Caudate nucleus (tissue), 63 donors: ENCODE measurements at places on chromosomes 1 and 21.

GRCh38 chr1:107659961-107660360, 305.0 kb downstream of the VAV3 start:
- no peak for DNase-seq

DNA sequence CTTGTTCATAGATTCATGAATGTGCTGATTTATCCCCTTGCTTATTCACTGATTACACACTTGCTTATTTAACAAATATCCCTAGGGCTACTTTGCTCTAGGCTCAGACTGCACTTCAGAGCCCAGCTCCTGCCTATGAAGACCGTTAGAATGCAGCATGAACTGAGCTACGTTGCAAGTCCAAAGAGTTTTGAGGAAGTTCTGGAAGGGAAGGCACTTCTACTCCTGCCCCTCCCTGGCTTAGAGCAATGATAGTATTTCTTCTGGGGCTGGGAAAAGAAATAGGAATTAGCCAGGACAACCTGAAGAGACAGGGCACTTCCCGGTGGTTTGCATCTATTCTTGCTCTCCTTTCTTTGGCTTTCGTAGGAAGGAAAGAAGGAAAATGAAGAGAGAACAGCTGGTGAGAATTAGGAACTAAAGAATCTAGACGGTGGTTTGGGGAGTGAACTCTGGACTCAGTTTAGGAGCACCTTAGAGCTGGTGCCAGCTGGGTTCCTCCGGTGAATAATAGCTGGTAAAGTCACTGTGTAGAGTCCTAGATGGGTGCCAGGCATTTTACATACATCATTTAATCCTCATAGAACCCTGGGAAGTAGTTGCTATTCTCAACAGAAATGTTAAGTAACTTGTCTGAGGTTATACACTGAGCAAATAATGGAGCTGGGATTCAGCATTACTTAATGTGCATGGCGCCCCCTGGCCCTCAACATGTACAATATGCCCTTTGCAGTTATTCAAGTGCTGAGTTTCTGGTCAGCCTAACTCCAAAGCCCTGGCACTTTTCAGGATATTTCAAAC, 65.9 kb downstream of the NDUFS5 start:
- DNase-seq = peak; percentile 20

DNA sequence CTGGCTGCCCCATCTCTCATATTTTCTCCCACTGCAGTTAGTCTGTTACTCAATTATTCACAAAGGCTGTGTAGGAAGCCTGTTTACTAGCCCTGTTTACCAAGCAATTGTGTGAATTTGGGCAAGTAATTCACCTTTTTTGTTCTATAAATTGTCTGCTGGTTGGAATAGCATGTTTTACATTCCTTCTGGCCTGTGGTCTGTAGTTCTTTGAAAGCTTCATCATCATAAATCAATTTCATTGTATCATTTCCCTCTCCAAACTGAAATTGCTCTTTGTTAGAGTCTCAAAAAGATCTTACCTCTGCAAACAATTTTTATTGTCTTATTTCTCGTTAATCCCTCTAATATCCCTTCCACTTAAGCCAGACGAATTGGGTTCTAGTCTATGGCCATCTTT, 1059.5 kb upstream of the ADGRL4 start:
- DNase-seq = no peak

- no peak for DNase-seq
These were observed 42.3 kb downstream of the DUSP10 start for GRCh38 chr1:221699577-221699976.

DNA sequence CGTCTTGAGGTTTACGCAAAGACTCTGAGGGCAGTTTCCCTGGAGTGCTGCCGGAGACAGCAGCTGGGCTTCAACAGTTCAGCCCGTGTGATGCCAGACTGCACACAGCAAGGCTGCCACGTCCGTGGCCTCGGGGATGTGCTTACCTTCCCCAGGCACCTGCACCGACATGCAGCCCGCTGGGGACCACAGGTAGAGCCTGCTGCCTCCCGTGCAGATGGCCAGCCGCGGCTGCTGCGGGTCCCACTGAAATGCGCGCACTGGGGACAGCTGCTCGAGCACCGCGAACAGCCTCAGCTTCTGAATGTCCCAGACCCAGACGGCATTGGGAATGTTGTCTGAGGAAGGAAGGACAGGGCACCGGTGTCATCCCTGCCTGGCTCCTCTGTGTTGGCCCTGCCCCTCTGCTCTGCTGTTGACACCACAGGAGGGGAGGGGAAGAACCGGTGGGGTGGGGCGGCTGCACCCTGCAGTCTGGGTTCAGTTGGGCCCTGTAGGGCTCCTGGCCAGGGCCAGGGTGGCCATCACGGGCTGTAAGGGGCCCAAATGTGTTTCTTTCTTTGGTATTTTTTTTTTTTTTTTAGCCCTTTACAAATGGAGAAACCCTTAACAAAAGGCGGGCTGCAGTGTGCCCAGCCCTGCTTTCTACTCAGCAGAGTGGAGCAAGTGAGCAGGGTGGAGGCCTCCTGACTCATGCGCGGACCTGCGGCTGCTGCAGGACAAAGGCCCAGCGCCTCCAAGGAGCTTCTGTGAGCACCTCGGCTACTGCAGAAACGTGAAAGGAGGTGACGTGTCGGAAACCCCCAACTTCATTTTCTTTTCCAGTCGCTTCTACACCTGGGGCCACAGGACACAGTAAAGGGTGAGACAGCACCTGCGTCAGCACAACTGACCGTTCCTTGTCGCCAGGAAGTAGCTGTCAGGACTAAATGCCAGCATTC, 6.8 kb downstream of the TPRG1L start:
- DNase-seq = no peak

- DNase-seq = no peak
These were observed 12.6 kb upstream of the S100B start for GRCh38 chr21:46617267-46618051.

DNA sequence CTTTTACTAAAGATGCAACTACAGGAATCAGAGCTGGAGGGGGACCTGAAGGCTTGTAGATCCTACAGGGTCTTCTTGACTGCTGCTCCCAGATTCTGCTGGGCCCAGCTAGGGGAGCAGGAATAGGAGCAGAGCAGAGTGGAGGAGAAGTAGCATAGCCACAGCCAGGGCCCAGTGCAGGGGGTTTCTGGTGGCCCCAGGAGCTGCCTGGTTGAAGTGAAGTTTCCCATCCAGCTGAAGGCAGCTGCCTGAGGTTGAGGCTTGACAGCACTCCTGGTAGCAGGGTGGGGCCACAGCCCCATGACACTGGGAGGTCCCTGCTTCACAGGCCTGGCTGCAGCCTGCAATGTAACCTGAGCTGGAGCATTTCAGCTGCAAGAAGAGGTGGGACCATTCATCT, 2.0 kb upstream of the INPP5B start:
- DNase-seq = no peak

GRCh38 chr21:42578034-42578433, 64.4 kb downstream of the SLC37A1 start:
- DNase-seq = no peak

- DNase-seq = no peak
These were observed 115.3 kb upstream of the FMN2 start for GRCh38 chr1:239976130-239976968.

DNA sequence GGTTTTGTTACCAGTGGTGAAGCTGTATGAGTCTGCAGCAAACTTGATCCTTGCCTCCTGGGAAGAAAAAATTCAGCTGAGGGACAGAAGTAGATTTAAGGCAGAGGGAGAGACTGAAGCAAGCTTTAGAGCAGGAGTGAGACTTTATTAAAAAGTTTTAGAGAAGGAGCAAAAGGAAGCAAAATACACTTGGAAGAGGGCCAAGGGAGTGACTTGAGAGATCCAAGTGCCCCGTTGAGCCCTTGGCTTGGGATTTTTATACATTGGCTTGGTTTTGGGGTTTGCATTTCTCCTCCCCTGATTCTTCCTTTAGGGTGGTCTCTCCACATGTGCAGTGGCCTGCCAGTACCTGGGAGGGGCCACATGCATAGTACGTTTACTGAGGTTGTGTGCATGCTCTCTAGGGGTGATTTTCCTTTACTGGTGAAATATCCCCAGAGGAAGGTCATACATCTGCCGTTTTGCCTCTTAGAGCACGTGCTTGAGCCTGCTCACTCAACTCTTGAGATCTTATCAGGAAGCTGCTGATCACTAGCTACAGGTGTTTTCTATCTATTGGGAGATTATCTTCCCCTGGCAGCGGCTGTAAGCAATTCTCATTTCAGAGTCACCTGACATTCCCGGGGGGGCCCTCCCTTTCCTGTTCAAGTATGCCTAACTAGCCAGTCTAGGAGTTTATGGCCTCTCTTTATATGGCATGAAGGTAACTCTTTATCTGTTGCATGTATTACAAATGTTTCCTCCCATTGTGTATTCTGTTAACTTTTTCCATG, 20.3 kb downstream of the FASLG start:
- DNase-seq = no peak

DNA sequence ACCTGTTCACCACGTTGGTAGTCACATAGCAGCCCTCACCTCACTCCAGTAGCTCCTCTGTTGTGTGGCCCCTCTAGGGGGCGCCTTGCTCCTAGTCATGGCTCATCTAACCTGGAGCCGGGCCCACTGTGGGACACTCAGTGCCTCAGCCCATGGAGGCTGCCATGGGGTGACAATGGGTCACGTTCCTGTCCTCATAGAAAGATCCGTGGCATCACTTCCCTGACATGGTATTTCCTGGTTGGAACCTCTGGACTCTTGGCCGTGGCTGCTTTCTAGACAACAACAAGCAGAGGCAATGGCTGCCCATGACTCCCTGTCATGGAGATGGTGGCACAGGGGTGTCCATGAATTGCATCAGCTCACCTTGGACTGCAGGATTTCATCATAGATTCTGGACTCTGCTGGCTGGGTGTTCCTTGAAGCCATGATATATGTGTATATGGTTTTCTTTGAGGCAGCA, 27.5 kb upstream of the SLAMF6 start:
- no peak for DNase-seq

DNA sequence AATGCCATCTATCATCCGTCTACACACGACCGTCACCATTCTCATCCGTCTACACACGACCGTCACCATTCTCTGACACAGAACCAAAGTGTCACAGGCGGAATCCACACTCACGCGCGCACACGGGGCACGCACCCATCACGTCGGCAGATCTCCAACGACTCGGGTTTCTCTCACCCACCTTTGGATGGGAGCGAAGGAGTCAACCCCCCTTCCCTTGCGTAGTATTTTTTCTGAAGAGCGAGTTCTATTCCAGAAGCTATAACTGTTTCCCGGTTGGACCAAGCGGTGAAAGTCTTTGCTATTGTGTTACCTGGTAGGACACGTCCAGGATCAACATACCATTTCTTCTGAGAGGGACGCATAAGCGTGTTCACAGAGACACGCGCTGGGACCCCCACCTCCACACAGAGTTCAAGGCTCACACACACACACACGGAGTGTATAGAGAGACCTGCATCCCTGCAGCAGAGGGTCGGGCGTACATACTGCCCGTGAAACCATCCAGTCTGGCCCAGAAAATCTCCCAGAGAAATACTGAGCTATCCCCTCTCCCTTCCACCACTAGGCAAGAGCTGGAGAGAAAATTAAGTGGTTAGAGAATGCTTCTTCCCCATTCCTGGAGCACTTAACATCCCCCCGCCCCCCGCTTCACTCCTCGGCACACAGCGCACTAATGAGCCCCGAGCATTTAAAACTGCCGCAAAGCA, 741 bp downstream of the DUSP10 start:
- DNase-seq = no peak

- no peak for DNase-seq
These were observed 6.5 kb downstream of the CAPN2 start for GRCh38 chr1:223718850-223719249.

GRCh38 chr1:23209770-23210169, 7.5 kb downstream of the HTR1D start:
- no peak for DNase-seq

DNA sequence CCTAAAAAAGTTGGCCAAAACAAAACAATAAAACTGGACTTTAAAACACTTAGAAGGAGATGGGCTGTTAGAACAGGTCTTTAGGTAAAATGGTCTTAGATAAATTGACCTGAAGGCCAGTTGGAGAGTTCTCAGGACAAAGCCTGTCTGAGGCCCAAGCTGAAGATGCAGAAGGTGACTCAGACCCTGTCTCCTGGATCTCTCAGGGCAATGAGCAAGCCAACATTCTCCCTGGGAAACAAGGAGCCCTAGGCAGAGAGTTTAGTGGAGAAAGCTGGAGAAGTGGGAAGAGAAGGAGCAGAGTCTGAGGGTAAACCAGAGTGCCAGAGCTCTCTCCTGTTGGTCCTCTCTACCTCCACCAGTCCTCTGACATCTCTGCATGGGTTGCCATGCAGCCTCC, 70.1 kb downstream of the FCRL5 start:
- DNase-seq = no peak

GRCh38 chr1:25874635-25875153, 814 bp downstream of the PAQR7 start:
- DNase-seq = no peak

DNA sequence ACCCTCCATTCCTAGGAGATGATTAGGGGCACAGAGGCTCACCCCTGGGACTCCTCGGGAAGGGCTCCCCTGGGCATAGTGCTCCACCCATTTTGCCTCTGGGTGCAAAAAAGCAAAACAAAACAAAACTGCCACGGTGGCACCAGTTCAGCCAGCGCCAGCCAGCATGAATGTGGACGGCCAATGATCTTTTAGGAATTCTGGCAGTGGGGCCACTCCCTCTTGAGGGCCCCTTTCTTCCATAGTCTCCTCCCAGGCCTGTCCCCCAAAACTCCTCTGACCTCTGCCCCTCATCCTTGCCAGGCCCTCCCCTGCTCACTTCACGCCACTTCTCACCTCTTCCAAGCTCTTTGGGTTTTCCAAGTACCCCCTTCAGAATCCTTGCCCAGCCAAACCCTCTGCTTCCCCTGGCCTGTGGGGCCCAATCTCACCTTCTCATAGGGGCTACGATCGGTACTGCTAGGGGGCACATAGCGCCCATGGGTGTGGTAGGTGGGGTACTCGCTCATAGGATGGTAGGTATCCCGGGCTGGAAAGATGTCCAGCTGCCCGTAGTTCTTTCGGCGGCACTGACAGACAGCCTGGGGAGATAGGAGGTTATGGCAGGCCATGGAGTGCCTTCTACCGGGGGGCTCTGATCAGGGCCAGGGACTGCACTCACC, 13.3 kb downstream of the TRIM46 start:
- no peak for DNase-seq

DNA sequence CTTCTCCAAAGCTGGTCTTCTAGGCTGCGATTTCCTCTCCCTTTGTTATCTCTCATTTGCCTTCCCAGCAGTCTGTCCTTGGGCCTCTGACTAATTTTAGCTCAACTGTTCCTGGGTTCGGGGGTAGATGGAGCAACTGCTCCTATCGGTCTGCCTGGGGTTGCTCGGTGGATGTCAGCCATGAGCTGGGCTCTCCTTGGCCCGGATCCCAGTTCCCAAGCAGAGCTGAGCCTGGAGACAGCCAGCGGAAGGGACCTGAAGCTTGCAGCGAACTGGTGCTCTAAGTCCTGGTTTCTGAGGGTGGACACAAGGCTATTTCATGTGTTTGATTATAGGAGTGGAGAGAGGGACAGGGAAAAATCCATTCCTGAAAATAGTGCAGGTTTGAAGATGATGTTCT, 423.0 kb downstream of the RPS6KC1 start:
- no peak for DNase-seq

- no peak for DNase-seq
These were observed 171.7 kb downstream of the PIGK start for GRCh38 chr1:77047575-77047974.

GRCh38 chr1:240343966-240344365, 252.3 kb downstream of the FMN2 start:
- no peak for DNase-seq
